ENCODE measurements at places on chromosomes 5 and 9. TPM values are rescaled to one million over a fixed set of nuclear protein-coding genes. Genes with fewer than 3 reads are reported as not detected.

The RBM18 gene
- 17.9 TPM for total RNA-seq

The NR5A1 gene
- total RNA-seq, result 73.6 TPM

The CAVIN4 gene
- total RNA-seq, result 0.20 TPM

The CKMT2 gene
- 16.1 TPM for total RNA-seq

The TYRP1 gene
- total RNA-seq, result not detected

The CYLC2 gene
- not detected for total RNA-seq

The GRPEL2 gene
- 13.0 TPM for total RNA-seq

The GALNT12 gene
- total RNA-seq, result 7.0 TPM

The PRR16 gene
- 1.8 TPM for total RNA-seq

The GPRIN1 gene
- 0.32 TPM for total RNA-seq

The PPP2CA gene
- 103 TPM for total RNA-seq

The BSPRY gene
- total RNA-seq, result 0.10 TPM

The CARTPT gene
- total RNA-seq, result 0.63 TPM

The ACTBL2 gene
- not detected for total RNA-seq

The ORM2 gene
- 2.6 TPM for total RNA-seq
